Cortex of kidney (tissue), 1 donor: ENCODE measurements at places on chromosomes 11 and 22.

DNA sequence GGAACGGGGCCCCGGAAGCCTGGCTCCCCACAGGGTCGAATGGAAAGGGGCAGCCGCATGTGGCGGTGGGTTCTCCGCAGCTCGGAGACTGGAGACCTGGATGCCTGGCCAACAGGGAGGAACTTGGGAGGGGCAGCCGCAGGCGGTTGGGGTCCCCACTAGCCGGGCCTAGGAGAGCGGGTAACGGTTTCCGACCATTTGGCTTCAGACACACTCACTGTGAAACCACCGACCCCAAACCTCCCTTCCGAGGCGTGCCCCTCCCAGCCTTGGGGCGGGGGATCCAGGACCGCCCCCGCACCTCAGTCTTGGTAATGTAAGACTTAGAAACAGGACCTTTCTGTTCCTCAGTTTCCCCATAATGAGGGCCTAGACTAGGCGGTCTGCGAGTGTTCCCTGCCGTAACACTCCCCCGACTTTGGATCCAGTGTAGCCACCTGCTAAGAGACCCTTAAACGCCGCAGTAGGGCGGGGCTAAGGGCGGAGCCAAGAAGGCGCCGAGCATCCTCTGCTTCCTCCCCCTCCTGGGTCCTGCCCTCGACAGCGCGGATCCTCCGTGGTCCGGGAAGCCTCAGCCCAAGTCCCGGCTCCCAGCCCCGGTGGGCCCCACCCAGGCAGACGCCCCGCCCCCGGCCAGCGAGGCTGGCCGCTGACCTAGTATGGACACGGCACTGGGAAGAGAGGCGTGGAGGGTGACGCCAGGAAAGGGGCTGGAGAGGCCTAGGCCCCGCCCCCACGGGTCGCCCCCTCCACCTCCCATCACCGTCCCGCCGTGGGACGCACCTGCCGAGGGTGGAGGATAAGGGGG lies 1.8 kb upstream of the RASGRP2 start:
- no peak for DNase-seq

- DNase-seq = no peak
Measured at GRCh38 chr11:35836205-35836604, 107.7 kb upstream of the LDLRAD3 start.

DNA sequence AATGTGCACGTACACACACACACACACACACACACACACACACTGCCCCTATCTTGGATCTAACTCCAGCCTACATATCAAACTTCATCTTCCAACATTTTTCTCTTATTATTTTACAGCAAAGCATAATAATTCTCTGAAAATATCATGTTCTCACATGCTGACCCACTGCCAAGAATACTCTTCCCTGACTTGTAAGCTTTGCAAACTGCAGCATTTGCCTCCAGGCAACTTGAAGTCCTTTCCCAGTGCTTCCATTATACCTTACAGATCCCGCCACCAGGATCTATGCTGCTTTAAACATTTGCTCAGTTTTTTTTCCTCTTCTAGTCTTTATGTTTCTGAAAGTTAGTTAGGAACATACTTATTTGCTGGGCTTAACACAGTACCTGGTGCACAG lies 483.3 kb upstream of the ARHGAP42 start:
- no peak for DNase-seq

GRCh38 chr11:2518111-2518982 lies 73.5 kb downstream of the KCNQ1 start:
- DNase-seq = no peak

DNA sequence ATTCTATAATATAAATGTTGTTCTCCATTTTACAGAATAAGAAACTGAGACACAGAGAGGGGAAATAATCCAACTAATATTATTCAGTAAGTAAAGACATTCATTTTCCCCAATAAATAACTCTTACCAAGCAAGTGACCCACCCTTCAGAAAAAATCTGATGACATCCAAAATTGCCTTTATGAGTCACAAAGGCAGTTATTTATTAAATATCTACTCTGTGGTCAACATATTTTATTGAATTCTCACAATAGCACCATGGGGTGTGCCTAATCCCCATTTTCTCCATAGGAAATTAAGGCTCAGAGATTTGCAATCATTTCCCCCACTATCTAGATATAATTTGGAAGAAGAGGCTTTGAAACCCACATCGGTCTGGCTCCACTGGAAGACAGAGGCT lies 161.5 kb upstream of the ISX start:
- no peak for DNase-seq

DNA sequence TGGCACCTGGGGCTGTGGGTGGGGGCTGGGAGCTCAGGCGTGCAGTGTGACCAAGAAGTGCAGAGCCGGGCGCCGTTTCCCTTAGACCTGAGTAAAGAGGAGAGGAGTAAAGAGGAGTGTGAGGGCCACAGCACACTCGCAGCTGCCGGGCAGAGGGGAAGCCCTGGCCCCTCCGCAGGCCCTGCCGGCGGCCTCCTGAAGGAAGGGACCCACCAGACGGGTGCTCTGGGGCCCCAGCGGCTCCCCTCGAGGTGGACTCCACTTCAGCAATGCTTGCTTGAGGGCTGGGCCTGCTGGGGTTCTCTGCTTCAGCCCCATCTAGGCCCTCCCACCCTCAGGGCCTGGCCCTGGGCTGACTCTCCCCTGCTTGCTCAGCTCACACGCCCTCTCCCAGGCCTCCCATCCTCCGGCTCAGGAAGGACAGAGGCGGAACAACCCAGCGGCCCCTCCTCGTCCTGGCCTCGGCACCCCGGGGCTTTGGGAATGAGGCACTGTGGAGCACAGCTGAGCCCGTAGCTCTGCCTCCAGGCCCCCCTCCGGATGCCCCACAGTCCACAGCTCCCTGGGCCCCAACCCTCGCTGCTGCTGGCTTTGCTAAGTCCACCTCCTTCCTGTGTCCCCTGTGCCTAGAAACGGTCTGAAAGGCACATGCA lies 1198.7 kb downstream of the BRD1 start:
- DNase-seq = no peak

DNA sequence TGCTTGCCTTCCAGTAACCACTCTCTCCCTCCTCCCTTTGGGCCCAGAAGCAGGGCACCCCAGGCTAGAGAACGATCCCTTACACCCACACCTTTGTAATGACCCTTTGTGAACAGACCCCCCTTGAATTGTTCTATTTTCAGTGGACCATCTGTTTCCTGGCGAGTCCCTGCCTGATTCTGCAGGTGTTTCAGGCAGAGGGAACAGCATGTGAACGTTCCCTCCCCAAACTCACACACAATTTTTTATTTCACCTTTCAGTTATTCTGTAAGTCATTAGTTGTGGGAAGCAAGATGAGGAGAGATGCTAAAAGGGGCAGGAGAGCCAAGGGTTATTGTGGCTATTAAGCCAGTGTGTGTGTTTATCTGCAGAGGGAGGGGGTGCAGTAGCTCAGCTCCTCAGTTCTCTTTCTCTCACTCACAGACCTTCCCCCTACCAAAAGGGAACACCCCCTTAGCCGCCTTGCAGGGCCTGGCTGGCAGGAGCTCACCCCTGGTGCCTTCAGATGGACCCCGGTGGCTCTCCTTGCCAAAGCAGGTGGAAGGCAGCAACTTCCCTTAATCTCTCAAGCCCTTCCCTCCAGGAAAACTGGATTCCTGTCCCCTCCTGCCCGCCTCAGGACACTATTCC lies 64.8 kb upstream of the SPON1 start:
- no peak for DNase-seq

DNA sequence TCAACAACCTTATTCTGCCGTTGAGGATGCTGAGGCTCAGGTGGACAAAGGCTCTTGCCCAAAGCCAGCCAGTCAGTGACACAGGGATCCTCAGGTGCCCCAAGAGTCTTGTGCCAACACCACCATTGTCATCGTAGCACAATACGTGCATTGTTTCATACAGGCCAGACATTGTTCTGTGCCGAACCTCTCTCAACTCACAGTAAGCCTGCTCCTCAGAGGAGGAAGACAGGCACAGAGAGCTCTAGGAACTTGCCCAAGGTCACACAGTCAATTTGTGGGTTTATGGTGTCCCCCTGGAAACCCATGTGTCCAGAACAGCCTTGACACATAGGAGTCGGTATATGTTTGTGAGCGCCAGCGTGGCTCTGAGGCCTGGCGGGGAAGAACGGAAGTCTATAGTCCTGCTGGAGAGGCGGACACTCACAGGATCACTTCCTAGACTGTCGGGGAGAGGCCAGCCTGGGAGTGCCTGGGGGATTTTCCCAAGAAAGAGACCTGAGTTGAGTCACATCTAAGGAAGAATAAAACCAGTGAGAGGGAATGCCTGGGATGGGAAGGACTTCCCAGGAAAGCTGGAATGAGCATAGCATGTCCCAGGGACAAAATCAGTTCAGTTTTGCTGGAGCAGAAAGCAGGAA lies 20.2 kb downstream of the LIF start:
- no peak for DNase-seq
